ENCODE measurements at places on chromosomes 1 and 21.

DNA sequence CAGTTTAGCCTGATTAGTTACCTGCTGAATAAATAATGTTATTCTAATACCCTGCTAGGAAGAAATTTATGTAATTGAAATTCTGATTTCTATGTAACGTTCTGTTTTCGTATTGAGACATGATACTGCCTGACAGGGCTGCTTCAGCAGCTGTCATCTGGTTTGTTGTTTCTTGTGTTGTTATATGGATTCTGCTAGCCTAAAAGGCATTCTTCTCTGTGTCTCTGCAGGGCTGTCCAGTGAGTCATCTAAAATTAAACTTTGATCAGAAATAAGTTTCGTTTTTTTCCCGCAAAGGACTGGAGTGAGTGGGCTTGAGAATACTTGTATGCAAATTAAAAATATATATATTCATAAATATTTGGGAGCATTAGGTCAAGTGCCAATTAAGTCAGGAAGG lies 93.0 kb downstream of the DYRK1A start:
- no peak for DNase-seq

- no peak for DNase-seq
Observed at GRCh38 chr1:245880754-245881403, 626.2 kb downstream of the SMYD3 start.

- DNase-seq = no peak
Observed at GRCh38 chr1:35915693-35916092, 15.2 kb upstream of the AGO3 start.

DNA sequence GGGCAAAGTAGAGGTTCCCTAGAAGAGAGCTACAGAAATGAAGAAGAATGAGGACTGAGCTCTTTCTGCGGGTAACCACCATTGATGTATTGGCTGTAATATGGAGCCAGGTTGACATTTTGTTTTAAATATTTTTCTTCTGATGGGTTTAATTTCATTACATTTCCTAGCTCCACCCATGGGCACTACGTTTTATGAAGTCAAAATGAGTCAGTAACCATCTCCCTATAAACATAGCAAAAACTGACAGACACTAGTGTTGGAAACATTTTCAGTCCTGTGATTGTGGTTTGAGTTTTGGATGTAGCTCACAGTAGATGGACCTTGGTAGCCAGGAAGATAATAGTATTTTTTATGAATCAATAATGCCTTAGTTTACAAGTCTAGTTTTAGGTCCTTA lies 470.4 kb upstream of the B3GALT2 start:
- DNase-seq = no peak

- no peak for DNase-seq
Observed at GRCh38 chr1:161285521-161285920, 24.2 kb downstream of the MPZ start.

All from RWPE2 (cell line).